NCI-H1694 (cell line): ENCODE measurements at places on chromosomes 1 and 21.

- no peak for DNase-seq
These were observed 8.5 kb upstream of the DMBX1 start for GRCh38 chr1:46480959-46481646.

DNA sequence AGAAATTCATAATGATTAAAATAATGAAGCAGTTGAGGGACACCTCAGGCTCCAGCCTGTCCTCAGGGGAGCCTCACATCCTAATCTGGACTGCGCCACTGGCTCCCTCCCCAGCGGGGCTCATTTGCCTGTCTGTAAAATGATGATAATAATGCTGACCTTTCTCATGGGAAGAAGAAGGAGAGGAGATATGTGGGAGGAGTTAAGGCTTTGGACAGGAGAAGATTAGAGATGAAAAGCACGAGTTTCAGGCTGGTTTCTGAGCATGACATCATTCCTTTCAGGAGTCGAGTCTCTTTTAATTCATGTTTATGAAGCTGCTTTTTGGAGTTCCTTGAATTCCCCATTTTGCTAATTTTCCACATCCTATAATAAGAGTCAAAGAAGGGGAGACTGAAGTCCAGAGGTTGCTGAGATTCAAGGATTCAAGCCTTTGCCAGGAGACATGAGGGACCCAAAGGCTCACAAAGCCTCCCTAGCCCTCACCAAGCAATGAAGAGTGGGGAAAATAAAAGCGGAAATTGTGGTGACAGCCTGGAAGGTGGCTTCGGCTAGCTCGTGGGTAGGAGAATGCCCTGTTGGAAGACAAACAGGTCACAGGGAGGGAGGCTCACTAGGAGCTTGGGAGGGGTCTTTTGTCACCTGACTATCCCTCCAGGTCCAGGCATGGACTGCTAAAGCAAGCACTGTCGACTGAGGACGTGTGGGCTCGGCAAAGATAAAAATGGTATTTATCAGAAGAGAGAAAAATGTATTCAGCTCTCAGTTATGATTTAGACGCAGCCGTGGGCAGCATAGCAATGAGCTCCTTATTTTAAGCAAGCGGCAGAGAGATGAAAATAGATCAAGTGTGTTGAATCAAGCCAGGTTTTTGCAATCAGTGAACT is 27.5 kb upstream of the STMN1 start:
- no peak for DNase-seq

DNA sequence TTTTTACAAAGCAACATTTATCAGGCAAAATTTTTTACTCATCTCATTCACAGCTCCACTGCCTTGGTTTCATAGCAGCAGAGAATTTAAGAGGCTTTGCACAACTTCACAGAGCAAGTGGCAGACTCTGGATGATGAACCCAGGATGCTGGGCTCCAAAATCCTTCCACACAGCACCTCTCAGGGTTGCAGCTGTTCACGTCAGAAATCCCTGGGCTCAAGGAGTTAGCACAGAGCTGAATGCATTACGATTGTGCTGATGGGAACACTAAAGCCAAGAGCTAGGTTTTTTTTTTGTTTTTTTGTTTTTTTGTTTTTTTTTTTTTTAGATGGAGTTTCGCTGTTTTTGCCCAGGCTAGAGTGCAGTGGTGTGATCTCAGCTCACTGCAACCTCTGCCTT is 2.4 kb upstream of the HTR6 start:
- DNase-seq: no peak

DNA sequence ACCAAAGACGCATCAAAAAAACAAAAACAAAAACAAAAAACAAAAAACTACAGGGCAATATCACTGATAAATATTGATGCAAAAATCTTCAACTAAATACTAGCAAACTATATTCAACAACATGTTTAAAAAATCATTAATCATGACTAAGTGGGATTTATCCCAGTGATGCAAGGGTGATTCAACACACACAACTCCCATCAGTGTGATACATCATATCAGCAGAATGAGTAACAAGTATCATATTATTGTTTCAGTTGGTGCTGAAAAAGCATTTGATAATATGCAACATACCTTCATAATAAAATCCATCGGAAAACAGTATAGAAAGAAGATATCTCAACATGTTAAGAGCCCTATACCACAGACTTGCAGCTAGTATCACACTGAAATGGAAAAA is 953.0 kb downstream of the AMY1C start:
- no peak for DNase-seq

GRCh38 chr1:2585318-2586092 is 1.1 kb upstream of the PRXL2B start:
- DNase-seq: no peak

DNA sequence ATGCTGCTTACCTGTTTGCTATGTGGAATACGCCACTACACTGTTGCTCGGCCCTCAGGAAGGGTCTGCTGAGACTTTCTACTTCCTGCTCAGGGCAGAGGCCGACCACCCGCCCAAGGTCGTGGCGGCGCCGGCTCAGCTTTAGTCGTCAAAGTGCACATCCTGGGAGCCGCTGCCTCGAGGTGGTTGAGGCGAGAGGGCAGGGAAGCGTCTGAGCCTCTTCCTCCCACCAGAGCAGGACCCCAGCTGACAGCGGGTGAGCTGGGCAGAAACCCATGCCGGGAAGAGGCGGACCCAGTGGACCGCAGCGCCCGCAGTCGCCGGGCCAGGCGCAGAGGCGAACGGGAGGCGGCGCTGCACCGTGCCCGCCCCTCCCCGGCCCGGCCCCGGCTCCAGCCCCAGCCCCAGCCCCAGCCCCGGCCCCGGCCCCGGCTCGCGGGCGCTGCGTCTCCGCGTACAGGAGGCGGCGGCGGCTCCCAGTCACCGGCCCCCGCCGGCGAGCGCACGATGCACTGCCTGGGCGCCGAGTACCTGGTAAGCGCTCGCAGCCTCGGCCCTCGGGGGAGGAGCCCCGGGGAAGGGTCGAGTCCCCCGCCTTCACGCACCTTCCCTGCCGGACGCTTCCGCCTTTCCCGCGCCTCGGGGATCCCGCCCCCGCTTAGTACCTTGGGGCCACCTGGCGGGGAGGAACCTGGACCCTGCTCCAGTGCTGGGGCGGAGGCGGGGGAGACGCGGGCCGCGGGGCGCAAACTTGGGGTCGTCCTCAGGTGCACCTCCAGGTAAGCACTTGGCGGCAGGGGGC is at the start of gene SLC44A3:
Gene SLC44A3, plus strand, starts transcription at position 413 of the 802 bp plus-strand sequence. Its CDS starts 95 bp downstream, at position 508.
- DNase-seq: no peak

GRCh38 chr1:163275222-163275621 is 46.5 kb upstream of the NUF2 start:
- DNase-seq: no peak

DNA sequence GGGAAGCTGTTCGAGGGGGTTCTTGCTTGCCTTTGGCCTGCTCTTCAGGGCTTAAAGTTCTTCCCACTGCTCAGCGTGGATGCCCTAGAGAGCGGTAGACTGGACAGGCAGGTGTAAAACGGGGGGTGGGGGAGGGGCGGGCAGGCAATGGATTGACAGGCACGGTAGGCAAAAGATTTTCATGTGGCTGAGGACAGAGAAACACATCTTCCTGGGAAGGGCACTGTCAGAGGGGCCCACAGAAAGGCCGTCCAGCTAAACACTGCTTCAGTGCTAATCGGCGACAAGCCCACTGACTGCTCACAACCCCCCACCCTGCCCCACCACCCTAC is 412 bp downstream of the ABCA4 start:
- DNase-seq: no peak

DNA sequence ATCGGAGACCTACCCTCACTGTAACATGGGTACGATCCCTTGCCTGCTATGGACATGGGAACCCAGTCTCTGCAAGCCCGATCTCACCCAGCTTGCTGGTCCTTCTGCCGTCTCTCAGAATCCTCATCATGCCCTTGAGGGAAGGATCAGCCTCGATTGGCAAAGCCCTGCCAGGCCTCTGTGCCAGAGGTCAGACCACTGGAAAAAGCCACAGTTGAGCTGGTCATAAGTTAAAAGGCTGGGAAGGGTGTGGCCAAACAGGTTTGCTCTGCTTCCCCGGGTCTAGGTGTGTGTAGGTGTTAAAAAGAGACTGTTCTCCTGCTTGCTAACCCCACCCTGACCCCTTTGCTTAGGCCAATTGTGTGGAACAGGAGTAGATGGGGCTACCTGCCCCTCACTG is 19.5 kb upstream of the PADI3 start:
- no peak for DNase-seq

GRCh38 chr1:115031595-115031994 is 2.0 kb downstream of the TSHB start:
- no peak for DNase-seq

GRCh38 chr1:205236951-205237475 is 9.3 kb downstream of the TMCC2 start:
- DNase-seq: no peak

GRCh38 chr1:54409156-54410142 is 3.3 kb upstream of the SSBP3 start:
- no peak for DNase-seq

- no peak for DNase-seq
These were observed 34.4 kb downstream of the TRIM62 start for GRCh38 chr1:33147275-33147996.

DNA sequence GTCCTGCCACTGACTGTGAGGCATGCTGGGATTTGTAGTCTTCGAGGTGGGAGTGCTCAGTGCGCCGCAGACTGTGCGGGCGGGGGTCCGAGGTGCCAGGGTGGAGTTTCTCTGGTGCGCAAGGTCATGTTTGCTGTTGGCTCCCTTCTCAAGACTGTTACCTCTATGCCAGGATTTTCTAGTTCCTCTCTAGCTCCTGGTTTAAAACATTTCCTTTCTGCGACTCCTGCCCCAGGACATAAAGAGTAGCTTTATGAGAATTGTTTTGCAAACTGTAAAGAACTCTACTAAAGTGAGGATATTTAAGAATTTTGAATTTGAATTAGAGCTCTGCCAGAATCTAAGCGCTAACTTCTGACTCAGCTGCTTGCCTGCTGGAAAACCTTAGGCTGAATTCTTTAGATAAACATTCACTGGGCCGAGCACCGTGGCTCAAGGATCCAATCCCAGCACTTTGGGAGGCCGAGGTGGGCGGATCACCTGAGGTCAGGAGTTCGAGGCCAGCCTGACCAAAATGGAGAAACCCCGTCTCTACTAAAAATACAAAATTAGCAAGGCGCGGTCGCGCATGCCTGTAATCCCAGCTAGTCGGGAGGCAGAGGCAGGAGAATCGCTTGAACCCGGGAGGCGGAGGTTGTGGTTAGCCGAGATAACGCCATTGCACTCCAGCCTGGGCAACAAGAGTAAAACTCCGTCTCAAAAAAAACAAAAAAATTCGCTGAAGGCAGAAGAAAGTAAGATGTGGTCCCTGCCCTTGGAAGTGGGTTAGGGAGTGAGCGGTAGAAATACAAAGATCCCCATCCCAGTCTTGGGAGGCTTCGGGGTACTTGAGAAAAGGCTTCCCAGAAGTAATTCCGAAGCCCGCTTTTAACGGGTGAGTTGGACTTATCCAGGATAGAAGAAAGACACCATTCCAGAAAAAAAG is 992 bp upstream of the USP48 start:
- DNase-seq: no peak

DNA sequence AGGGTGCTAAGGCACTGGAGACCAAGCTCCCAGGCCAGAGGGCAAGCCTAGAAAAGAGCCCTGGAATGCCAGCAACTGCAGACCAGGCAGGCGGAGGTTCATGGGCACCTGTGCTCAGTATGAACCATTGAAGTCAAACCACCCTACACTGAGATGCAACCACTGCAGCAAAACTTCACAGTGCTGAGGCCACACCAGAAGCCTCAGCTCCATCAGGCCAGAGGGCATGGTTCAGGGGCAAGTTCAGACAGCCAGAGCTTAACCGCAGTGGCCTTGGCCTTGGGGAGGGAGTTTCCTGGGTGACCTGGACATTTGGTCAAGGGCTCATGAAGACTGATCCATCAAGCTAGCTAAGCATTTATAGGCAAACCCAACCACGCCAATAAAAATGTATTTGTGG is 7.1 kb downstream of the RCC2 start:
- no peak for DNase-seq

GRCh38 chr1:58907398-58907797 is 123.6 kb upstream of the JUN start:
- DNase-seq: no peak

GRCh38 chr1:112666946-112667345 is 7.5 kb upstream of the MOV10 start:
- DNase-seq: no peak

GRCh38 chr1:39159224-39160036 is 45.1 kb upstream of the MACF1 start:
- DNase-seq: no peak

GRCh38 chr1:12001996-12002493 is 17.3 kb upstream of the MIIP start:
- no peak for DNase-seq

GRCh38 chr1:77978293-77978968 is 441 bp downstream of the FUBP1 start:
- DNase-seq: peak; percentile 87

GRCh38 chr1:233097959-233098580 is 147.7 kb downstream of the NTPCR start:
- no peak for DNase-seq

GRCh38 chr1:96989302-96989701 is 267.7 kb downstream of the PTBP2 start:
- DNase-seq: no peak

GRCh38 chr1:58249737-58250586 is 296.6 kb downstream of the OMA1 start:
- peak; percentile 75 for DNase-seq

GRCh38 chr1:43611950-43612349 is 38.0 kb upstream of the KDM4A start:
- DNase-seq: no peak

- no peak for DNase-seq
These were observed 154.6 kb upstream of the LRRC7 start for GRCh38 chr1:69413129-69413528.

GRCh38 chr1:116768416-116769103 is 14.3 kb downstream of the CD2 start:
- DNase-seq: no peak

DNA sequence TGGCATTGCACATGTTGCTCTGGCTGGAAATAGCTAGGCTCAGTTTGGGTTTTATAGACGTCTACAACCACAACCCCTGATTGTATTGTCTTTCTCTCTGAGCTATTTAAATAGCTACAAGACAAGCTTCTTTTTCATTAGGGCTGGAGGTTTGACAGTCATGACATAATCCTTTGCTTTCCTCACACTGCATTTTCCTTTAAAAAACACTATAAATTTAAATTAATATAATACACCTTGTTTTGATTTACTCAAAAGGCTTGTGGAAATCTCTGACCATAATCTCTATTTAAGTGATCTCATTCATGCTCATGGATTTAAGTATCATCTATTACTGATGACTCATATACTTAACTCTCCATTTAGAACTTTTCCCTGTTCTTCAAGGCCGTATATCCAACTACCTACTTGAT is 50.4 kb upstream of the PTGFR start:
- DNase-seq: no peak

GRCh38 chr1:207805841-207806421 is 54.1 kb downstream of the CD46 start:
- DNase-seq: no peak

GRCh38 chr21:16420031-16420724 is 690.4 kb downstream of the USP25 start:
- DNase-seq: no peak

DNA sequence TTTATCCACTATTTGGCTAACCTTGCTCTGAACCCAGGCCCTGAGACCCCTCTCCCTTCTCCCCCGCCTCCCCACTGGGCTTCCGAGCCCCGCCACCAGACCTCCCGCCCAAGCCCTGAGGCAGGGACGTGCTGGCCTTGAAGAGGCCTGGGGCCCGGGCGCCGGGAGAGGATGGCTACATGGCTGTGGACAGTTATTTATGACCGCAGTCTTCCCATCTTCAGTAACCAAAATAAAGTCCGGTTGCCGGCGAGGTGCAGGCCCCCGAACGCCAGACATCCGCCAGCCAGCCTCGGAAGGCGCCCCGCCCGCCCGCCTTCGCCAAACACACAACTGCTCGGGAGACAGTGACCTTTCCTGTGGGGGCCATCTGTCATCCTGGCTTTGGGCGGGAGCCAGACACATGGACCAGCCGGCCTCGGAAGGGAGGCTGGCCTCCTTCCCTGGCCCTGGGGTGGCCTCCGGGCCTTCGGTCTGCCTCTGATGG is 69.0 kb downstream of the DHRS3 start:
- DNase-seq: no peak
